CD4-positive, alpha-beta T cell treated with Interleukin-15 for 1 hour (primary cell): ENCODE measurements at places on chromosomes 7 and 10.

- no peak for DNase-seq
These were observed 56.4 kb downstream of the PRR15 start for GRCh38 chr7:29619848-29620555.

DNA sequence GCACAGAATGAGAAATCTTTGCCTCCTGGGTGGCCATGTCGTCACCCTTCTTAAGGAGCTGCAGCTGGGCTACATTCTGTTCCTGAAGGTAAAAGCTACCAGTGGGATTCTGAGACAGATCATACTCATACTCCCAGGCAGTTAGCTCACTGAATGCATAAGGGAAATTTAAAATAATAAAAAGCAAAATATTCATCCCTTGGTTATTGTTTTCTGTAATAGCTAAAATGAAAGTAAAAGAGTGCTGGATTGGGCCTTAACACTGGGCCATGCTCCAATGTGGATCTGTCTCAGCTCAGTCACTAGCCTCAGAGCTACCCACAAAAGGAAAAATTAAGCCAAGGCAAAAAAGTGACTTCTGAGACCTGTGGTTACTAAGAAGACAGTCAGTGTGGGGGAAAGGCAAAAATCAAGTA is 8.9 kb upstream of the DYNC2I1 start:
- no peak for DNase-seq

DNA sequence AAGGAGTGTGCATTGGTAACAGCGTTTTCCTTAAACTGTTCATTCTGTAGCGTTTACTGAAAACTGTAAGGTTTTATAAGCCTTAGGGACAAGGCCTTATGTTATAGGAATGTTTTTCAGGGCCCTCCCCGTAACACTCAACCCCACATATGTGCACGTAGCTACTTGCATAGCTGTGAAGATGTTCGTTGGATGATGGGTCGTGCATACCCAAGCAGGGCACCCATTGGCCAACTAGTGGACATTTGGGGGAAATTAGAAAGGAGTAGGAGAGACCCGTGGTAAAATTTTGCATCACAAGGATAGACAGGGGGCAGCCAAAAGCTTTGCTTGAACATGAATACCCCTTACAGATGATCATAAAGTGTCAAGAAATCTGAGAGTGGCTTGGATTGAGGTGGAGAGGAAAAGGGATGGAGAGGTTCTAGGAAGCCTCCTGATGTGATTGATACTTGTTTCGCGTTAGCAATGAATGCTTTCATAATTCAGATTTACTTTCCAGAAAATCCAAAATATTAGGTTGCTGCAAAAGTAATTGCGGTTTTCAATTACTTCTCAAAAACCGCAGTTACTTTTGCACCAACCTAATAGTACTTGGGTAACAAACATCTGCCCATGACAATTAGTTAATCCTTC is 878 bp downstream of the SEC61A2 start:
- peak; percentile 46 for DNase-seq

- DNase-seq = peak; percentile 16
These were observed 187.4 kb upstream of the AGR3 start for GRCh38 chr7:17069146-17069545.

GRCh38 chr10:120823266-120823665 is 27.9 kb upstream of the WDR11 start:
- no peak for DNase-seq

DNA sequence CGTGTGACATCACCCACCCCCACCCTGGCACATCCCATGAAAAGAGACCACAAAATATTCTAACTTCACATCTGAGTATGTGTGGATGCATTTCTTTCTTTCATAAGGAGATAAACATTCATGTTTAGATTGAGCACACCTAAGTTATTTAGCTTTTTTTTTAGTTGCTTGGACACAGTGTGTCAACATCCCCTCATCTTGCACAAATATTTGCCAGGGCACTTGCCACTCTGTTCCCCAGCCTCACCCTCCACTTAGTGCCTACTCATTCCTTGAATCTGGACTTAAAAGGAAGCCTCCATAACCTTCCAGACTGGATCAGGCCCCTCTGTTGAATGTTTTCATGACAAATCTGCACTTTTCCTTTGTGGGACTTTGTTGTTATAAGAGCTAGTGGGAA is 338.9 kb upstream of the IGFBP3 start:
- no peak for DNase-seq

- DNase-seq = no peak
These were observed 88.3 kb downstream of the PDE1C start for GRCh38 chr7:31981874-31982390.

DNA sequence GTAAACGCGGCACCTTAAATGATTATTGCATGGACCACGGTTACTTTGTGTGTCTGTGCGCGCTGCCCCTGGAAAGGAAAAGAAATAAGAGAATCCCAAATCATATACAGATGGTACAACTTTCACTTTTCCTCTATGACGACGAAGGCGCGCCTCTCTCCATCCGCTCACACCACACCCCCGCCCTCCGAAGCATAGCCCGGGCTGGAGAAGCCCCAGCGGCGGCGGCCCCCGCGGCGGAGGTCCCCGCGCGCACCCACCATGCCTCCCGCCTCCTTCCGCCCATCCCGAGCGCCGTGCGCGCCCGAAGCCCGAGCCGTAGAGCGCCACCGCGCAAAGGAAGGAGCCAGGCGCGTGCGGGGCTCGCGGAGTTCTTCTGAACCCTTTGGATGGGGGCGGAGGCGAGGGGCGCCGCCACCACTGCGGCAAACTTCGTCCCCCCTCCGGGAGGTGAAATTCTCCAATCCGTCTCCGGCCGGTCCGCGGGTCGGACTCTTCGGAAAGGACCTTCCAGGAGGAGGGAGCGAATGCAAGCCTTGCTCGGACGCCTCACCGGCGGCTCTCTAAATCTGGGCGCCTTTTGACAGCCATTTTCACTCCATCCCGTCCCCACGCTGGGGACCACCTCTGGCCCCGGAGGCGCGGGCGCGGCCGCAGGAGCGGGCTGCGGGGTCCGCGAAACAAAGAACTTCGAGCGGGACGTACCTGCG is 588 bp downstream of the GLI3 start:
- no peak for DNase-seq

GRCh38 chr7:71824006-71824760 is 588.0 kb downstream of the CALN1 start:
- DNase-seq = no peak

DNA sequence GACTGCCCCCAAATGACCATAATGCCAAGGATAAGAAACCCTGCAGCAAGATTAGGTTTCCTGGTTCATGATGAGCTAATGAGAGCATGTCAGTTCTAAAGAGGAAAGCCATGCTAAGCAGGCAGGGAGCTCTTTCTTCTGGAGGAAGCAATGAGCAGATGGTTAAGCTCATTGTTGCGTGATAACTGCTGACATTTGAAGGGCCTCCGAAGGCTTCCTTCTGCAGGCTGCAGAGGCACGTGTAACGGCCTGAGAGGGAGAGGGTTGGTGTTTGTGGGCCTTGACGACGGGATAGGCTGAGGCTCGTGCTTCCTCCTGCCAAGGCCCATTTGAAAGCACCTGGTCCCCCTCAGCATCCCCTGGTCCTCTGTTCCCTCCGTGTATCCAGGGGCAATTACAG is 63.5 kb upstream of the BTBD16 start:
- DNase-seq = no peak

- no peak for DNase-seq
These were observed 93.0 kb upstream of the SLC25A13 start for GRCh38 chr7:96414931-96415292.

- DNase-seq = no peak
These were observed 644.4 kb downstream of the GRM8 start for GRCh38 chr7:126608339-126608776.

DNA sequence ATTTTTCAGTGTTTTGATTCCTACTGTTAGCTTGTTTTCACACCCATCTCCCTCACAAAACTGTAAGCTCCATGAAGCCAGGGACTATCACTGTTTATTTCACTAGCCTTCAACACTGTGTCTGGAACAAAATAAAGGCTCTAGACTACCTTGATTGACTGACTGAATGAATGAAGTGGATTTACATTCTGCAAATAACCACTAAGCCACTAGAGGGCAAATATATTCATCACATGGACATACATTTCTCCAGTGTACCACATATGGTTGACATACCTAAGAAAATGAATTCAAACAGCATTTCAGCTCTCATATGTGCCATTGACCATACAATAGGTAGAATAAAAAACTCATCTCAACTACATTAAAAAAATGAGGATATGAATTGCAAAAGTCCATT is 185.9 kb downstream of the RAB11FIP2 start:
- no peak for DNase-seq

GRCh38 chr10:77533887-77534278 is 103.7 kb downstream of the KCNMA1 start:
- DNase-seq = no peak

- DNase-seq = no peak
These were observed 94.3 kb upstream of the PDE1C start for GRCh38 chr7:32164341-32164996.

- DNase-seq = no peak
These were observed 31.8 kb upstream of the TM9SF3 start for GRCh38 chr10:96618653-96619052.

DNA sequence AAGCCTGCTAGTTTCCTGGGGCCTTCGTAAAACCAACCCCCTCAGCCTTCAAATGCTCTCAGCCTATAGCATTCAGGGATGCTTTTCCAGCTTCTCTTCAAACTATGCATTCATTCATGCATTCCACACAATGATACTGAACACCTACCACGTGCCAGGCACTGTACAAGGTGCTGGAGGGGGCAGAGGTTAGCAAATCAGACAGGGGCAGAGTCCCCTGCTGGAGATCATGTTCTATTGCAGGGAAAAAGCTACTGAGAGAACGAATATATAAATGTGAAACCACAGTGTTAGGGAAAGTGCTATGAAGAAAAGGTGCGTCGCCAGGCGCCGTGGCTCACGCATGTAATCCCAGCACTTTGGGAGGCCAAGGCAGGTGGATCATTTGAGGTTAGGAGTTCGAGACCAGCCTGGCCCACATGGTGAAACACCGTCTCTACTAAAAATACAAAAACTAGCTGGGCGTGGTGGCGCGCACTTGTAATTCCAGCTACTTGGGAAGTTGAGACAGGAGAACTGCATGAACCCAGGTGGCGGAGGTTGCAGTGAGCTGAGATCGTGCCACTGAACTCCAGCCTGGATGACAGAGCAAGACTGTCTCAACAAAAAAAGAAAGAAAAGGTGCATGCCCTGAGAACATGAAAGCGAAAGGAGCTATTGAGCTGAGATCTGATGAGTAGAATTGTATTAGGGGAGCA is 64.6 kb upstream of the CALN1 start:
- DNase-seq = no peak

GRCh38 chr7:69833964-69834363 is 235.7 kb downstream of the AUTS2 start:
- DNase-seq = no peak

DNA sequence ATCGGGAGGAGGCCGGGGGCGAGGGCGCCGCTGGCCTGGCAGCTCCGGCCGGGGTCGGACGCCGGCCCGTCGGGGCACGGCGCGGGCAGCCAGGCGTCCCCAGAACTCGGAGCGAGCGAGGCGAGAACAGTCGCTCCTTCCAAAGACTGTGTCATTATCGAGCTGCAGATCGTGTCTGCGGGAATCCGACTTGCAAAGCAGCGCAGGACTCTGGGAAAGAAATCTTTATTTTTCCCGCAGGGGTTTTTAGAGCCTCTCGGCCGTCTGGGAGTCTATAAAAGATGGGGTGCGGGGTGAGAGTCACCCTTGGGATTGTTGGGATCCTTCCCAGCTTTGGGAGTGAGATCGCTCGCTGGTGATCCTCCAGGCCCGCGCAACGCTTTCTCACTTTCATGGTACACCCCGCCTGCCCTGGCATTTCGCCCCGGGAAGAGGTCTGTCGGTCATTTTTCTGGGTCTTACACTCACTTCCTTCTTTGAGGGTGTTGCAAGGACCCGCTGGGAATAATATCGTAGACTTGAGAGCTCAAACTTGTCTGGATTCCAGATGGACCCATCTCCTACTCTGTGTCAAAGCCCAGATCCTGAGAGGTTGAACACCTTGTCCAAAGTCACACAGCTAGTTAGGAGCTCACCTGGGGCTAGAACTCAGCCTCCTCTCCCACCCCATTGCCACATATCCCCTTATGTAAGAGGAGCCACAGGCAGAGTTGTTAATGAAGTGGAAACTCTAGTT is 1.0 kb downstream of the UBTD1 start:
- DNase-seq = no peak

DNA sequence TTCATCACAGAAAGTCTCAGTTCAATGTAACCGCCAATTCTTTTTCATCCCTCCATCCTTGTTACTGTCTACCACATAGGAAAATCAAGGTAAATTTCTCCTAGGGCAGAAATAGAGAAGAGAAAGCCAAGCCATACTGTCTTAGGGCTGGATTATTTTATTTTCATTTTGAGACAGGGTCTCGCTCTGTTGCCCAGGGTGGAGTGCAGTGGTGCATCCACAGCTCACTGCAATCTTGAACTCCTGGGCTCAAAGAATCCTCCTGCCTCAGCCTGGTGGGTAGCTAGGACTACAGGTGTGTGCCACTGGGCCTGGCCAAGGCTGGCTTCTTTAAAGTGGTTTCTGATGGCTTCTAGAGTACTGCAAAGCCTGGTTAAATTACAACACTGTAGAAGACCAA is 181.7 kb downstream of the SRPK2 start:
- no peak for DNase-seq

GRCh38 chr10:488081-488932 is 201.2 kb downstream of the DIP2C start:
- no peak for DNase-seq

DNA sequence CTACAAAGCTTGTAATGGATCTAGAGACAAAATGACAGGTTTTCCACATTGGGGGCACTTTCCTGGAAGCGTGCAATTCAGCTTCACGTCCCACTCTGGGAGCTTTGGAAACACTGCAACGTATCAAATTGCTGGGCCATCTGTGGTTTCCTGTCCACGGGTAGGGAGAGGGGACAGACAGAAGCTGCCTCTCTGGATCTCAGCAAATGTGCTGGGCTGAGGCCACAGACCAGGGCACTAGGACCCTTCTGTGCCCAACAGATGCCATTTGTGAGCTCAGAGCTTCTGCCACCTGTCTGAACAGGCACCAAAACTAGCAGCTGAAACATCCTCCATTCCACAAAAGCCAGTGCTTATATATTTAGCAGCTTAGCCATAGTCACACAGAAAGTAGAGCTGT is 40.9 kb upstream of the FRMD4A start:
- no peak for DNase-seq
